ENCODE measurements at places on chromosomes 6 and 20.

DNA sequence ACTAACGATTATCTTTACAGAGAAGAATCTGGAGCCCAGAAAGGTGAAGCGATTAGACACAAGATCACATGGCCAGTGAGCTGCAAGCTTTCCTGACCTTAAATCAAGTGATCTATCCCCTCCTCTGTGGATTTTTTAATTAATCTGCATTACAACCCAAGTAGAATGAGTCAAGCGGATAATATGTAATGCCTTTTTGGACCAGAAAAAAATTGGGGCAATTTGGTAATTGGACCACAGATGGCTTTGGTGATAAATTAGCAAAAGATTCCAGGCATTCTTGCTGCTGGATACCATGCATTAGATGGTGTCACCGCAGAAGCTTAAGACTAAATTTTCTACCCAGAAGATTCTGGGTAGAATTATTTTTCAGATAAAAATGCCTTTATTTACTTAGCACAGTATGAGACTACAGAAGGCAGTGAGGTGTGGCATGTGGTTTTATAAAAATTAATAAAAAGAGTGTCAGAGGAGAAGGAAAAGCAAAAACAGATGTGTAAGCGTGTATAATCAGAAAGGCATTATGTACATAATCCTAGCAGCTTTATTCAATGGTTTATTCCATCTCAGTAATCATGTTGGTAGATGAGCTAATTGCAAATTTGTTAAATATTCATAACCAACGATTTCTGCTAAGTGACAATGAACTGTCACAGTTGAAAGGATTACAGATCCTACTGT lies 53.9 kb upstream of the PCSK2 start:
- DNase-seq, result no peak

GRCh38 chr6:162345051-162345511 lies 382.5 kb downstream of the PRKN start:
- no peak for DNase-seq

- DNase-seq, result no peak
Observed at GRCh38 chr6:104527761-104528415, 331.8 kb downstream of the HACE1 start.

DNA sequence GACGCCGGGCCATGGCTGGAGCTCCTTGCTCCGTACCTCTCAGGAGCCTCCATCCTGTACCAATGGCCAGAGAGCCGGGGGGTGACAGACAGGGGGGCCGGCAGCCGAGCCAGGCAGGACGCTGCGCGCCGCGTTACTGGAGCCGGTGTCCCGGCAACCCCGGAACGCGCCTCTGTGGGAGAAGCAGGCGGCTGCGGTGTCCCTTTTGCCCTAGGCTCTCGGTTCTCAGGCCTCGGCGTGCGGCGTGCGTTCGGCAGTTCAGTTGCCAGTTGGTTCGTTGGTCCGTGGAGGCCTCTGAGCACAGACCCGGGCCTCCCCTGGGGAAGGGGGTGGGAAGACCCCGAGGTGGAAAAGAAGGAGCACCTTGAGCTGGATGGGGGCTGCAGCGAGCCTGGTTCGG lies at the start of gene SPATS1:
SPATS1 (plus strand) TSS at position 162 of the 400 bp plus-strand sequence. CDS start 446 bp downstream, outside the sequence.
- peak; percentile 4 for DNase-seq

GRCh38 chr20:19549896-19550295 lies 208.2 kb upstream of the RIN2 start:
- no peak for DNase-seq

DNA sequence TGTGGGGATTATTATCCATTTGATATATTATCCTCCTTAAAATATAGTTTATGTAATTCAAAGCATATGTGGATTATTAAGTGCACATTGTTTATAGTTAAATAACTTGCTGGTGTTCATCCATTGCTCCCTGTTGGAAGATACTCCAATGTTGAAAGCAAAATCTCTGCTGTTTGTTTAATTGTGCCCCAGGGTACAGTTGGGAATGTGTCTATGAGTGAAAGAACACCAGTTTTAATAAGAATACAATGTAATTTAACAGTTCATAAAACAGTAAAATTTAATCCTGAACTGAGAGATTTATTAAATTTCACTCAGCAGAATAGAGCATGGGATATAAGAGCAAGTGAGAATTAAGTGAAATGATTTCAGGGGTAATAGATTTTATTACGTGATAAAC lies 364.9 kb downstream of the GRIK2 start:
- no peak for DNase-seq

- no peak for DNase-seq
Observed at GRCh38 chr20:38665506-38666285, 58.6 kb upstream of the SLC32A1 start.

DNA sequence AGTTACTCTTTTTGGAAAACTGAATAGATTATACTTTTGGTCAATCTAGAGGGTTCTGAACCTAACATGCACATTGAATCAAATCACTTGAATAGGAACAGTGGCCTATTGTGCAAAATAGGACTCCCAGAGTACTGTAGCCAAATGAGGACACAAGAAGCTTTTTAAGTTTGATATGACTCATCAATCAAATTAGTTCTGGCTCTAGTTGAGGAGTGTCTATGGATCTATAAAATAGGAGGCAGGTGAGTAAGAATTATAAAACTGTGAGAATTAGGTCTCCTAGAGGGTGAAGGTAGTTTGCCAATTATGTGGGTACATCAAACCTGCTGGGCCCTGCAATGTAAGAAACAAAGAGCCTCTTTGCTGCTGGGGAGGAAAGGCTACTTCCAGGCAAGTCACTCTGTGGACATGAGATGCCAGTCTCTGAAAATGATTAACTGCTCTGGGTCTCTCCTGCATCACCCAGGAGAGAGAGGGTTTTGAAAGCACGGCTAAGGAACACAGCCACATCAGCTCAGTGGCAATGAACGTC lies 112.3 kb downstream of the RCAN2 start:
- DNase-seq, result no peak

- no peak for DNase-seq
Observed at GRCh38 chr6:55919716-55920308, 44.4 kb upstream of the BMP5 start.

GRCh38 chr20:58870293-58871014 lies 17.9 kb downstream of the GNAS start:
- no peak for DNase-seq

DNA sequence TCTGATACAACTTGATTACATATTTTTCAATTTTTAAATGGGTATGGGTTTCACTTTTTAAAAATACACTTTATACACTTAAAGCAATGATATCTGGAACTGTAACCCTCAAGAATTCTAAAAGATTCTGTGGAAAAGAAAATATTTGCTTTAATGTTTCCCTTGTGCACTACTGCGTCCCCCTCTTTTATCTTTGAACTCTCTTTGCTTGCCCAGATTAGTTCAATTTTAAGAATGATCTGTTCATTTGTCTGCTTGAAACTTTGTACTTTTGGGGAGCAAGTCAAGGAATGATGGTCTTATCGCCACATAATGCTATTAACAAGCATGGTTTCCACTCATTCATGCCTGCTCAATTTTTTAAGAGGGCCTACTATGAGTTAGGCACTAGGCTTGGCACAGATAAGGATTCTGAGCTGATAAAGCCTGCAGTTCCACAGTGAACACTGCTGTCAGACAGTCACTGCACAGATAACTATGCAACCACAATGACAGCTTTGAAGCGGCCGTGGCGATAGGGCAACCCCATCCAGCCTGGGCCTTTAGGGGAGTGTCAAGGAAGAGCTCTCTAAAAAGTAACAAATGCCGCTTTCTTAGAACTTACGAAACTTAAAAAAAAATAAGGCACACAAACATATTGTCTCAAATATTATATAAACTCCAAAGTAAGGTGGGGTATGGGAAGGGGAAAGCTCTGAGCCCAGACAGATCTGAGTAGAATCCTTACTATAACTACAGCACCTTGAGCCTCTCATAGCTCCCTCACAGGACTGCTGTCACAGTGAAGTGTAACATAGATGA lies 29.7 kb downstream of the FYN start:
- DNase-seq, result no peak

DNA sequence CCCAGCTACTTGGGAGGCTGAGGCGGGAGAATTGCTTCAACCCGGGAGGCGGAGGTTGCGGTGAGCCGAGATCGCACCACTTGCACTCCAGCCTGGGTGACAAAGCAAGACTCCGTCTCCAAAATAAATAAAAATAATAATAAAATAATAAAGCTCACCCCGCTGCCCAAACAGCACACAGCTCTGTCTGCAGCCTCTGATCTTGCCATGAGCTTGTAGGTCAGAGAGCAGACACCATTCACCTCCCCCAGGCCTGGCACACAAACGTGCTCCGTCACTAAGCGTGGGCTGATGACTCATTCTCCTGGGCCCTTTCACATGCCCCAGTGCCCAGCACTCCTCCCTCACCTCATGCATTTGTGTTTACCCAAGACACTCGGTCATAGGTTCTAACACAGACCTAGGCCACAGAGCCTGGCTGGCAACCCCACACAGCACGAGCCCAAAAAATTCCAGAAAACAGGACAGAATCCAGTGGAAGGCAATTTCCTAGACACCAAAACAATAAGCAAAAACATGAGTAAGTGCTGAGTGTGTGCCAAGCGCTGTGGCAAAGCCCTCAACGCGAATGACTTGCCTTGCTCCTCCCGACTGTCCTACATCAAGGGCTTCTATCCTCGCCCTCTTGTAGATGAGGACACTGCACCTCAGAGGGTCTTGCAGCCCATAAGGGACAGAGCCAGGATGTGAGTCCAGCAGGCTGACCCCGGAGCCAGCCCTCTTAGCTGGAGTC lies 18.0 kb downstream of the ATP9A start:
- DNase-seq, result peak; percentile 58
